ENCODE measurements at places on chromosomes 7 and 10. TPM values are rescaled to one million over a fixed set of nuclear protein-coding genes. Genes with fewer than 3 reads are reported as not detected.

Gene MYPN
- 3.6 TPM for total RNA-seq

Gene ZNF804B
- total RNA-seq: not detected

Gene AKR1C4
- not detected for total RNA-seq

Gene GJD4
- not detected for total RNA-seq

Gene PLXNA4
- 29.2 TPM for total RNA-seq

Gene THSD7A
- not detected for total RNA-seq

Gene PRSS2
- not detected for total RNA-seq

Gene ALOX5
- not detected for total RNA-seq

Gene HOXA7
- not detected for total RNA-seq

Gene SPDYE2
- total RNA-seq: not detected

Gene CCDC172
- not detected for total RNA-seq

Gene PPP2R2D
- 30.1 TPM for total RNA-seq

Gene SPDYE1
- total RNA-seq: not detected

Gene OR2A5
- not detected for total RNA-seq

Gene PNLIPRP2
- total RNA-seq: not detected

Gene GTPBP4
- total RNA-seq: 87.0 TPM

Gene SPDYE16
- total RNA-seq: not detected

Gene CELF2
- 9.7 TPM for total RNA-seq

Gene GATA3
- 0.68 TPM for total RNA-seq

Gene ACSM6
- not detected for total RNA-seq

Gene CDHR3
- total RNA-seq: 5.0 TPM

Gene DYDC2
- 0.53 TPM for total RNA-seq

Gene TEX36
- not detected for total RNA-seq

Gene NPSR1
- total RNA-seq: not detected

Gene ATOH7
- total RNA-seq: not detected

Gene AP3M1
- 34.3 TPM for total RNA-seq

Gene HGF
- not detected for total RNA-seq

Gene MEPCE
- 86.6 TPM for total RNA-seq

Gene UNCX
- not detected for total RNA-seq

Gene ZPBP
- total RNA-seq: not detected

Gene IQUB
- not detected for total RNA-seq

Gene GPER1
- 1.8 TPM for total RNA-seq

Gene SEMA3E
- total RNA-seq: not detected

Gene SMO
- total RNA-seq: 15.8 TPM

Gene NIPSNAP2
- 49.7 TPM for total RNA-seq

Gene GPR26
- total RNA-seq: not detected

Gene OAT
- total RNA-seq: 105 TPM

Gene INTS15
- total RNA-seq: 38.1 TPM

Gene TRIM50
- not detected for total RNA-seq

Gene CFAP70
- 0.03 TPM for total RNA-seq

Gene ZCCHC24
- total RNA-seq: 6.4 TPM

Gene FKBP6
- total RNA-seq: not detected

Gene IL15RA
- 22.9 TPM for total RNA-seq

Gene FEZF1
- not detected for total RNA-seq

Gene SYNPO2L
- total RNA-seq: 0.11 TPM

Gene IFIT1B
- total RNA-seq: not detected

Gene COL17A1
- 14.2 TPM for total RNA-seq

Gene HTR5A
- not detected for total RNA-seq

Gene FOXP2
- total RNA-seq: 0.37 TPM

Gene CYP26A1
- total RNA-seq: not detected

Gene CRTAC1
- not detected for total RNA-seq
